ENCODE measurements at places on chromosomes 16 and 17. TPM values are rescaled to one million over a fixed set of nuclear protein-coding genes. Genes with fewer than 3 reads are reported as not detected.

CNGB1 gene
- polyA plus RNA-seq, result not detected

SLC52A1 gene
- not detected for polyA plus RNA-seq

SCGB1C2 gene
- not detected for polyA plus RNA-seq

SLC16A11 gene
- not detected for polyA plus RNA-seq

APOBR gene
- not detected for polyA plus RNA-seq

PIPOX gene
- 5.3 TPM for polyA plus RNA-seq

ALOX12 gene
- polyA plus RNA-seq, result 1.0 TPM

SNX20 gene
- not detected for polyA plus RNA-seq

CCL17 gene
- polyA plus RNA-seq, result not detected

KRT33B gene
- not detected for polyA plus RNA-seq

EXOSC6 gene
- 13.9 TPM for polyA plus RNA-seq

KIF2B gene
- polyA plus RNA-seq, result not detected

SPATA32 gene
- polyA plus RNA-seq, result not detected

UBE2G1 gene
- polyA plus RNA-seq, result 67.9 TPM

DPEP3 gene
- not detected for polyA plus RNA-seq

SPEM3 gene
- polyA plus RNA-seq, result not detected

TAOK1 gene
- polyA plus RNA-seq, result 39.8 TPM

RHBDF1 gene
- 0.64 TPM for polyA plus RNA-seq

OR3A2 gene
- polyA plus RNA-seq, result 1.8 TPM

IRX3 gene
- polyA plus RNA-seq, result 1.6 TPM

CTF1 gene
- polyA plus RNA-seq, result 0.15 TPM

CPHXL2 gene
- not detected for polyA plus RNA-seq

CASKIN1 gene
- 0.04 TPM for polyA plus RNA-seq

PPM1E gene
- 4.2 TPM for polyA plus RNA-seq

SDR42E2 gene
- polyA plus RNA-seq, result not detected

AOC2 gene
- polyA plus RNA-seq, result not detected

FBXL16 gene
- polyA plus RNA-seq, result 22.9 TPM

JUP gene
- 1.6 TPM for polyA plus RNA-seq

PABPN1L gene
- not detected for polyA plus RNA-seq

BAIAP3 gene
- 1.5 TPM for polyA plus RNA-seq

TAX1BP3 gene
- polyA plus RNA-seq, result 1.3 TPM

WNK4 gene
- 0.20 TPM for polyA plus RNA-seq

CCL14 gene
- polyA plus RNA-seq, result not detected

TMEM238L gene
- polyA plus RNA-seq, result not detected

OR1F1 gene
- polyA plus RNA-seq, result not detected

KRTAP3-2 gene
- not detected for polyA plus RNA-seq

TBC1D3K gene
- not detected for polyA plus RNA-seq

NT5M gene
- polyA plus RNA-seq, result 0.98 TPM

SLC47A2 gene
- polyA plus RNA-seq, result not detected

SULT1A4 gene
- 0.46 TPM for polyA plus RNA-seq

SLFN11 gene
- 0.27 TPM for polyA plus RNA-seq

IRF8 gene
- polyA plus RNA-seq, result 0.82 TPM

TP53TG3 gene
- polyA plus RNA-seq, result not detected

PYDC1 gene
- polyA plus RNA-seq, result 0.94 TPM

RDM1 gene
- not detected for polyA plus RNA-seq

TSPAN10 gene
- polyA plus RNA-seq, result 0.94 TPM

AGRP gene
- polyA plus RNA-seq, result not detected
